ENCODE measurements at places on chromosomes 13 and 19.

DNA sequence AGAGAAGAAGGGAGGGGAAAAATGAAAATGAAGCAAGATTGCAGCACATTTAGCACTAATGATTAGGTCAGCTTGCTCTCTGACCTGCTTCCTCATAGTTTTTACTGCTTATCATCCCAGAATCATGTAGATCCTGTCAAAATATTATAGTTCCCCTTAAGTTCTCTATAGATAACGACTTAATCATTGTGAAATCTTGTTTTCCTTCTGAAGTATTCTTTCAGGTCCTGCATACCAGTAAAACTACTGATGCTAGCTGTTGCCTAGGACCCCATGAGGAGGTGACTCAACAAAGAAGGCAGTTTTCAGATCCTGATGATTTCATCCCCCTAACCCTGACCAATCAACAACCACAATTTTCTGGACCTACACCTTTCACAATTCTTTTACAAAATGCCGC is 1131.7 kb downstream of the SLITRK5 start:
- DNase-seq, result no peak

DNA sequence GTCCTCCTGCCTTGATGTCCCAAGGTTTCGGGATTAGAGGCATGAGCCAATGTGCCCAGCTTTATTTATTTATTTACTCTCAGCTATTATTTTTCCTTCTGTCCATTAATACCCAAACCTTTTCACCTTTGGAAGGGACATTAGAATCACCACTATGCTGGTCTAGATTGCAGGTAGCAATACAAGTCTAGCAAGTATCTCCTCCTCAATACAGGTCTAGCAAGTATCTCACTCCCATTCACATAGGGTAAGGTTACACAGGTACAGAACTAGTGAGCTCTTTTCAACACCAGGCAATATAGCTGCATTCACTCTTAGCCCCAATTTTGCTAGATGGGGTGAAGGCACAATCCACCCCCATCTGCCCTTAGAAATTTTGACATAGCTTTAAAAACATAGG is 17.4 kb upstream of the SPRYD7 start:
- DNase-seq, result no peak

DNA sequence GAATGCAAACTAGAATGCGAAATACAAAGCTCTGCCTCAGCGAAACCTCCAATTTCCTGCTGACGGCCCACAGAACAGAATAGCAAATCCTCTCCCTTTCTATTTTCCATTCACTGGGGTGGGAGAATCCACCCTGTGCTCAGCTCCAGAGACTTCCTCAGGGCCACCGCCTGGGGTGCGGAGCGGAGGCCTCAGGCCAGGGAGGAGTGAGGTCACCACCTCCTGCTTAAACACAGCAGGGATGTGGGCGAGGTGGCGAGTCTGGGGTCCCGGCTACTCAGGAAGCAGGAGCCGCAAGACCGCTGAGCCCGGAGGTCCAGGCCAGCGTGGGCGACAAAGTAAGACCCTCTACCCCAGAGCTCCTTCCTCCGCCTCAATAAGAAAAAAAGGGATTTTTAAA is 666 bp upstream of the ZNF320 start:
- DNase-seq, result no peak

DNA sequence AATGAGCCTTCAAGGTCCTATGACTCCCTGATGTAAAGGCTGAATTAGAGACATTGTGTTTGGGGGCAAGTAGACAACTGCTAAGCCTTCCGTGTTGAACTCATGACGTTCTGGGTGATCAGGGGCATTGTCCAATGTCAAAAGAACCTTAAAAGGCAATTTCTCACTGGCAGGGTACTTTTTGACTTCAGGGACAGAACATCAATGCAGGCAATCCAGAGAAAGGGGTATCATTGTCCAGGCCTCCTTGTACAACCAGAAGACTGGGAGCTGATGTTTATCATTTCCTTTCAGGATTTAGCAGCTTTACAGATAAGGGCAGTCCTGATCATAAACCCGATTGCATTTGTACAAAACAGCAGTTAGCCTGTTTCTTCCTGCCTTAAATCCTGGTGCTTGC is 25.0 kb upstream of the SMAD9 start:
- no peak for DNase-seq

- peak; percentile 95 for DNase-seq
Measured at GRCh38 chr19:40687525-40688016, 2.9 kb downstream of the NUMBL start.

DNA sequence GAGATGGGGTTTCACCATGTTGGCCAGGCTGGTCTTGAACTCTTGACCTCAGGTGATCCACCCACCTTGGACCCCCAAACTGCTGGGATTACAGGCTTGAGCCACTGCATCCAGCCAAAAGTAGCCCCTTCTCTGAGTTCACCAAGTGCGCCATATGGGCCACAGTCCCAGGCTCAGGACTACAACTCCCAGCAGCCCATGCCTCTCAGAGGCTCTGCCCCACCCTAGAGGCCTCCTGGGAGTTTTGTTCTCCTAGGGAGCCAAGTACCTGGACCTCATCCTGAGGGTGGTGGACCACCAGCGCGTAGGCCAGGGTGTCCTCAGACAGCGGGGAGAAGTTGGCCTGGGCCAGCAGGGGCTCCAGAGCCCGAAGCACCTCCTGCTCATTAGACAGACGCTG is 18.8 kb downstream of the TMEM143 start:
- no peak for DNase-seq

Data from erythroblast (primary cell).